ENCODE measurements at places on chromosomes 3 and 15. TPM values are rescaled to one million over a fixed set of nuclear protein-coding genes. Genes with fewer than 3 reads are reported as not detected.

The TFDP2 gene
- 25.0 TPM for total RNA-seq

The GPR27 gene
- 0.93 TPM for total RNA-seq

DNA sequence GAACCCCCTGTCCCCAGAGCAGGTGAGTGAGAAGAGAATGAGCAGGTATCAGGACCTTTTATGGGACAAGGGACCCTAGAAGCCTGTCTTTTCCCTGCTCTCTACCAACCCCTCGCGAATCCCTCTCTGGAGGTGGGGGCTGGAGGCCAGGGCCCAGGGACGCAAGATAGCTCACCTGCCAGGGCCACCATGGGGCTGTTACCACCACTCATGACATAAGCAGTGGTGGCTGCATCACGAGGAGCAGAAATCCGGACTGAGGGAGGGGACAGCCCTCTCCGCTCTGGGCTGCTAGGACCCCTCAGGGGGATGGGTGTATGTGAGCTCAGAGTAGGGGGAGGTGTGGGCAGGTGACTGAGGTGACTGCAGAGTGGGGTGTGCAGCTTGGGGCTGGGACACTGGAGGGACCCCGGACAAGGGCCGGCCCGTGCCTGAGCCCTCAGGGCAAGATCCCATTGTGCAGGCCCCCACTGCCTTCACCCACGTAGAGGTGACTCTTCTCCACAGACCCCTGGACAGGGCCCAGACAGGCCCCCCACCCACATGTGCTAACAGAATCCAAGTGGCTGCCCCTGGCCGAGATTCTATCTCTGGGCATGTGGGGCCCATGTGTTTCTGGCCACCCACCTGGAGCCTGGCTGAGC lies 190.6 kb downstream of the TBC1D2B start:
- no peaks in the 10 kb centered on the region for H3K4me1 ChIP-seq
- no peak overlapping the region for H3K4me3 ChIP-seq
- no peak overlapping the region for H3K27ac ChIP-seq
- H3K27me3 ChIP-seq, result no peaks in the 10 kb centered on the region
- no peaks in the 10 kb centered on the region for H3K36me3 ChIP-seq

- no peak for DNase-seq
- peaks cover 9% of the 10 kb centered on the region for H3K27me3 ChIP-seq
- no peaks in the 10 kb centered on the region for H3K36me3 ChIP-seq
- H3K4me1 ChIP-seq, result no peaks in the 10 kb centered on the region
Observed at GRCh38 chr3:69842351-69842750, 103.1 kb downstream of the MITF start.

DNA sequence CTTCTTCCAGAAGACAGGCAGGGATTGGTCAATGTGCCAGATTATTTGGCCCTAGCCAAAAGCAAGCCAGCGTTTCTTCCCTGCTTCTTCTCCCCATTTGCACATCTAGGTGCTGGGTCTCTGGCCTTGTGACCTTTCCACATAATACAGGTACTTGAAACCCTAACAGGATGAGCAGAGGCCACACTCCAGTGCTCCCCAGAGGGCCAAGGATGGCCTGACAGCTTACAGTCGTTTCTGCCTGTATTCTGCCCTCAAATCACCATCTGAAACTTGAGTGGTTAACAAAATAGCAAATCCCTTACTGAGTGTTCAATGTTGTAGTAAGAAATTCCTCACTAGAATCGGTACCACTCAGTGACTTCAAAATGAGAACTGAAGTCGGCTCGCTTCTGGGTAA lies 29.1 kb downstream of the MKRN2 start:
- H3K4me1 ChIP-seq, result no peaks in the 10 kb centered on the region
- no peak overlapping the region for H3K4me3 ChIP-seq
- H3K27me3 ChIP-seq, result no peaks in the 10 kb centered on the region
- DNase-seq, result no peak

DNA sequence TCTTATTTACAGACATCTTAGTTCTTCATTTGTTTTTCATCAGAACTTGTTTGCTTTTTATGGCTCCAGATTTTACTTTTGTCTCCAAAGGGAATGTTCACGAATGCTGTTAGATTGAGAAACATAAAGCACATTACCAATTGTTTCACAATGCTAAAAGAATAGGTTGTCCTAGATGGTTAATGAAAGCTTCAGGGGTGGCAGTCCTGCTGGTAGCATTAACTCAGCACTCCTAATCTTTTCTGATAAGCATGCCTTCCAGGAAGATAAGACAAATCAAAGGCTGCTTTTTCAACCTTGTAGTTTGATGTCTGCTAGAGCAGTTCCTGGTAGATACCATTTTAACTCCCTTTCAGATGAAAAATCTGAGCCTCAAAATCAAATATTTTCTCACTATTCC lies 619.4 kb downstream of the PYDC2 start:
- no peak for DNase-seq
- H3K4me1 ChIP-seq, result no peaks in the 10 kb centered on the region
- no peak overlapping the region for H3K4me3 ChIP-seq

GRCh38 chr15:72852273-72852672 lies 68.7 kb upstream of the ADPGK start:
- peaks cover 26% of the 10 kb centered on the region for H3K27me3 ChIP-seq
- no peaks in the 10 kb centered on the region for H3K36me3 ChIP-seq
- no peak for DNase-seq

GRCh38 chr15:20659265-20659664 lies 117.7 kb upstream of the GOLGA6L6 start:
- no peak overlapping the region for H3K27ac ChIP-seq
- no peak for DNase-seq
- H3K36me3 ChIP-seq, result no peaks in the 10 kb centered on the region
- no peak overlapping the region for H3K4me3 ChIP-seq
- H3K4me1 ChIP-seq, result no peaks in the 10 kb centered on the region

GRCh38 chr15:48059791-48060190 lies 61.0 kb upstream of the SLC24A5 start:
- no peak overlapping the region for H3K27ac ChIP-seq
- no peaks in the 10 kb centered on the region for H3K4me1 ChIP-seq
- peaks cover 2% of the 10 kb centered on the region for H3K27me3 ChIP-seq
- no peaks in the 10 kb centered on the region for H3K36me3 ChIP-seq
- H3K4me3 ChIP-seq, result no peak overlapping the region

GRCh38 chr3:135145581-135145980 lies 350.5 kb downstream of the EPHB1 start:
- H3K4me1 ChIP-seq, result no peaks in the 10 kb centered on the region
- H3K27ac ChIP-seq, result no peak overlapping the region
- no peak overlapping the region for H3K4me3 ChIP-seq
- H3K36me3 ChIP-seq, result no peaks in the 10 kb centered on the region
- no peak for DNase-seq

DNA sequence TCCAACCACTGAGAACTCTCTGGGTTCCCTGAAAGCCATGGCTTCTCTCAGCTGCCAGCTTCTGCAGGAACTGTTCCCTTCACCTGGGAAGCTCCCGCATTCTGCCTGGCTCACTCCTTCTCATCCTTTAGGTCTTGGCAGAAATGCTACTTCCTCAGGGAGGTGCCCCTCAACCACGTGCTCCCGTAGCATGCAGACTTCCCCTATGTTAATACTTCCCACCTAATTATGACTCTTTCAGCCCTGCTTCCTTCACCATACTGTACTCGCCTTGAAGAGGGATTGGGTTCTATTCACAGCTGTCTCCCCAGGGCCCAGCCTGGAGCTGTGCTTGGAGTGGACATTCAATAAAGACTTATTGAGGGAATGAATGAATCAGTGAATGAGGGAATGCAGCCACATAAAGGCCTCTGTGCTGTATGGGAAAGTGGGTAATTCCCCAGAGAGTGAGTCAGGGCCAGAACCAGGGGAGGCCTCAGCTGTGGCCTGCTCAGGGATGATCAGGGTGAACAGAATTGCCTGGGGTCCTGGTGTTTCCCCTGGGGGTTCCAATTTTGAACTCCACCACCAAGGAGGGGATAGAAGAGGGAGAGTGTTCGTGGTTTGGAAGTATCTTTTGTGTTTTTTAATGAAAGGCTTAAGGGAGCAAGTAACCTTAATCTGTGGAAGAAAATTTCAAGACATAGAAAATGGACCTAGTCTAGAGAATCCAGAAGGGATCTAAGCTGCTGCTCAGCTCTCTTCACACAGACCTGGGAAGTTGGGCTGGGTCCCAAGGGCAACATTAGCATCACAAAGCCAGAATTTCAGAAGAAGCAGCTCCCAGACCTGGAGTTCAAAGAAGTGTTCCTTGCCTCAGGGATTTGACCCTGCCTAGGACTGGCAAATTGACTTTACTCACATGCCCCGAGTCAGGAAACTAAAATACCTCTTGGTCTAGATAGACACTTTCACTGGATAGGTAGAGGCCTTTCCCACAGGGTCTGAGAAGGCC lies 14.6 kb upstream of the FAM107A start:
- peaks cover 3% of the 10 kb centered on the region for H3K4me1 ChIP-seq
- DNase-seq, result no peak
- H3K27me3 ChIP-seq, result peaks cover 24% of the 10 kb centered on the region

- H3K36me3 ChIP-seq, result no peaks in the 10 kb centered on the region
- no peak overlapping the region for H3K4me3 ChIP-seq
- no peak overlapping the region for H3K27ac ChIP-seq
- peaks cover 1% of the 10 kb centered on the region for H3K4me1 ChIP-seq
- no peak for DNase-seq
Observed at GRCh38 chr15:43270676-43271306, 4.1 kb upstream of the TGM5 start.

DNA sequence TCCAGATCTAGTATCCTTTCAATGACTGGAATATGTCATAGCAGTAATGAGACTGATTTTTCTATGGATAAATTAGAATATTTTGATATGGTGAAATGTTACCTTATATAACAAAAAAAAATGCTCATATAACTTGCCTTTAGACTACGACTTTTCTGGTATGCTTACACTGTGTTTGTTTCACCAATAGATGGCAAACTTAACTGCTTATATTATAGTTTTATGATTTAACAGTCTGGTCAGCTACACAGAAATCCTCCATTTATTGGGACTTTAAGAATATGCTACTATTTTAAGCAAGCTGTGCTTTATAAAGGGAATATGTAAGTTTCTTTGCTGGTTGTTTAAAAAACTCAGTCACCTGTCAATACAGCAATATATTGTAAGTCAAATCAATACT lies 205.6 kb downstream of the VGLL3 start:
- DNase-seq, result no peak
- H3K36me3 ChIP-seq, result no peaks in the 10 kb centered on the region
- no peaks in the 10 kb centered on the region for H3K4me1 ChIP-seq
- no peak overlapping the region for H3K27ac ChIP-seq
- no peak overlapping the region for H3K4me3 ChIP-seq

GRCh38 chr3:112814266-112814665 lies 32.4 kb downstream of the CD200R1L start:
- no peaks in the 10 kb centered on the region for H3K36me3 ChIP-seq
- peaks cover 8% of the 10 kb centered on the region for H3K4me1 ChIP-seq
- DNase-seq, result no peak
- H3K27ac ChIP-seq, result no peak overlapping the region
- H3K27me3 ChIP-seq, result no peaks in the 10 kb centered on the region

DNA sequence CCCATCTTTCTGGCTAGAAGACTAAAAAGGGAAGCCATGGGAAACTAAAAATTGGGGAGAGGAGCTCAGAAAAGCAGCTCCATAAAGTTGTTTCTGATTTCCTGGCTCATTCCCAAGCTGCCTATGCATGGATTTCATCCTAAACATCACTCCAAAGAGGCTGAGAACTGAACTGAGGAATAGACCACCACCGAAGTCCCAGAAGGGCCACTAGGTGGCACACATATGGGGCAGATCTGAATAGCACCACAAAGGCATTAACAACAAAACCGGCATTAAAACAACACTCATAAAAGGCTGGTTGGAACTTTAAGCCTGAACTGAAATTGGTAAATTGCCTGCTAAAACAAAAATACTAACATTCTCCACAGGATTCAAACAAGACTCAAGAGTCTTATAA lies 106.3 kb downstream of the PLD1 start:
- H3K4me3 ChIP-seq, result no peak overlapping the region
- H3K36me3 ChIP-seq, result no peaks in the 10 kb centered on the region
- peaks cover 8% of the 10 kb centered on the region for H3K27me3 ChIP-seq
- DNase-seq, result peak; percentile 14
- H3K27ac ChIP-seq, result no peak overlapping the region
- H3K4me1 ChIP-seq, result no peaks in the 10 kb centered on the region

DNA sequence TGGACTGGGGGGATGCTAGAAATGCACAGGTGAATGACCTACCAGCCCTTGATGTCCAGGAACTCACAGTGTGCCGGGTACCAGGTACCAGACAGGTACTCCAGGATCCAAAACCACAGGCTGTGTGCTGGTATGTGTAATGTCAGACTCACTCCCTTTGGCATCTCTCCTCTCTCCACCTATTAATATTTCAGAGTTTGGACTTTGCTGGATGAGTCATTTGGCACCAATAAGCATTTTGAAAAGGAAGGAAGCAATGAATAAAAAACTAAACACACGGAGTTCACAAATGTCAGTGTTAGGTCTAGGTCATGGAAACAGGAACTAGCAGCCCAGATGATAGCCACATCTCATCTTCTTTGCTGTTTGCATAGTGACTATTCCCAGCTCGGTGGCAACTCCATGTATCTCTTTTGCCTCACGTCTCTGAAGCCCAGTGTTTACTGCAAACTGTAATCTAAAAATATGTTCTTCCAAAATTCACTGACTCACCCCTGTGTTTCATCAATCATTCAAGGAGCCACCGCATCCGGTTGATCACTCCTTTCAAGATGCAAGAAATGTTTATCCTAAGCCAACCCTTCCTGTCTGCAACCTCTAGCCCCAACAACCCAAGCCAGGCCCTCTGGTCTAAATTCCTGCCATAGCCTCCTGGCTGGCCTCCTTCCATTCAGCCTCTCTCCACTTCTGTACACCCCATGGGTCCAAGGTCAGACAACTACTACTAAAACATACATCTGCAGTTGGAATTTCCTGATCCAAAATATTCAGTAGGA lies 8.4 kb downstream of the ITGB5 start:
- H3K27ac ChIP-seq, result no peak overlapping the region
- peaks cover 13% of the 10 kb centered on the region for H3K27me3 ChIP-seq
- H3K36me3 ChIP-seq, result no peaks in the 10 kb centered on the region
- H3K4me3 ChIP-seq, result no peak overlapping the region

The DNAJA4 gene
- total RNA-seq, result 40.1 TPM
